Hepatocyte (in vitro differentiated cells): ENCODE measurements at places on chromosomes 7 and 10.

DNA sequence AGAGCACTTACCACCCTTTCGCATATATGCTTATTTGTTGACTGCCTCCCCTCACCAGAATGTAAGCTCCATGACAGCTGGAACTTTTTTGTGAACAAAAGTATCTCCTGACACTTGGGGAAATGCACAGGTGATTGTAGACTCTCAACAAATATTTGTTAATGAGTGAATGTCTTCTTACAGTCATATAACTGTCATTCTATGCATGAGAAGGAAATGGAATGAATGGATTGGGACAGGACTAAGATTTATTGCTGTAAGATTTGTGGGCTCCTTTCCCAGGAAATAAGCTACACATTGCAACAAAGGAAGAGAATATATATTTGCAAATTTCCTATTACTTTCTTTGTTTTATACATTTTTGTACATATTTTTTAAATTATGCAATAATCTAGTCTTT lies 48.5 kb downstream of the FEZF1 start:
- DNase-seq = no peak

DNA sequence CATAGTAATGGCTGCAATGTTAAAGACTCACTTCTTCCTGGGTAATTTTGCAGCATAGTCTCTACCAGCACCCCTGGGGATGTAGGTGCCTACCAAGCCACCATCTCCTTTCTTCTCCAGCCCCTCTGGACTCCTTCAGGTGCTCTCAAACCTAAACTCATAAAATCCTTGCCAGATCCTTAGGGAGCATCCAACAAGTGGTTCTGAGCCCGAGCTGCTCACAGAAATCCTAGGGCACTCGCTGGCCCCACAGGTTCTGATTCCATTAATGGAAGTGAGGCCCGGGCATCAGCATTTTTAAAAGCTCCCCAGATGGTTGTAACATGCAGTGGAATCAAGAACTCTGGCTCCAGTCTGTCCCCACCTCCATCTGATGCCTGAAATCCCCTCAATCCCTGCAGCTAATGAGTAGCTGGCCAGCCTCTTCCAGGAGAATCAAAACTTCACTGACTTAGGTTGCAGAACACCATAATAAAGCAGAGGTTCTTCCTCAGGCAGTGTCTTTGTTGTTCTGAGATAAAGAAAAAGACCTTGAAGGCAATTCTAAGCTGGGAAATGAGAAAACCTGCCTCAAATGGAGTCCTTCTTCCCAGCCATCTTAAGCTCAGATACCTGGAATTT lies 336.8 kb downstream of the KCNMA1 start:
- DNase-seq = no peak

GRCh38 chr7:41885748-41886147 lies 182.9 kb upstream of the INHBA start:
- DNase-seq = no peak

DNA sequence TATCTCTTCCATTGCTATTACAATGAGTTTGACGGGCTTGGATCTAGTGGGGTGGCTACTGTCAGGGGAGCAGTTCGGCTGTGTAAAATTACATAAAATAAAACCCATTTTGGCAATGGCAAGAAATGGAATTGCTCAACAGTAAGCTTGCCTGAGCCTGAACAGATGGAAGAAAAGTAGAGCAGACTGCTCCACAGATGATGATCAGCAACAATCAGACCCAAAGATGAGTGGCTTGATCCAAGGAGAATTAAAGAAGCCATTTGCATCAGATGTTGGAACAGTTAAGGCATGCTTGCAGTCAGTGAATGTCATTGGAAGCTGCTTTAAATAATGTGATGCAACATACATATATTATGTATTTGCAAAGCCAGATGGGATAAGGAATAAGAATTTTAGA lies 256.6 kb upstream of the SMIM30 start:
- DNase-seq = no peak

- DNase-seq = no peak
Measured at GRCh38 chr7:75946207-75946855, 31.4 kb downstream of the POR start.

DNA sequence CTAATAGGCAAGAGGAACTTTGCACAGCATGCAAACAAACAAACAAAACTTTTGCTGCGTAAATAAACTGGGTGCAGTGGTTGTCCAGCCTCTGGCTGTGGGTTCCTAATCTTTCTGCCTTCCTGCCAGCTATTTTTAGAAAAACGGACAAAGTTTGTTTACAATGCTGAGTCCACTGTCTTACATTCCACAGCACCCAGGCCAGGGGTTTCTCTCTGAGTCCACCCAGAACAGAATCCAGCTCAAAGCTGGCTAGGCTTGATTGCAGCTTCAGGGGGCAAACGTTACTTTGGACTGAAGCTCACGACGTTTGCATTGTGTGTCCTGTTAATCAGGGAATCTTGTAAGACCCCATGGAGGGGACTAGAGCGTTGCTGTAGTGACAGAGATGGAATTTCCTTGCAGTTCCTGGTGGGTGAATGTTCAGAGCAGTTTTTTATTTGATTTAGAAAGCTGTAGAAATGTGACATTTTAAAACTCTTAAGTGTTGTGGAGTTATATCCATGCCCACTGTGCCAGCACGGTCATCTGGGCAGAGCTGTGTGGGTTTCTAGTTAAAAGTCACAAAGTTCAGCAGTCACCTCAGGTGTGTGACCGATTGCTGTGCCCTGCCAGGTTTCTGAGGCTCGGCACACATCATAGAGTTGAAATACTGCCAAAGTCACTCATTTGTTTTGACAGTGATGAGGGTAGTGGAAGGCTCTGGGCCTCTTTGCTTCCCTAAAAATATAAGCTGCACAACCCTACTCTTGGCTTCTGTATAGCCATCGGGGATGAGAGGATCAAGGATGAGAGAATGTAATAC lies 247.0 kb downstream of the STK31 start:
- peak; percentile 26 for DNase-seq

- DNase-seq = no peak
Measured at GRCh38 chr7:106019470-106019820, 56.4 kb downstream of the CDHR3 start.

- DNase-seq = no peak
Measured at GRCh38 chr7:253581-254336, 36.2 kb upstream of the FOXL3 start.

DNA sequence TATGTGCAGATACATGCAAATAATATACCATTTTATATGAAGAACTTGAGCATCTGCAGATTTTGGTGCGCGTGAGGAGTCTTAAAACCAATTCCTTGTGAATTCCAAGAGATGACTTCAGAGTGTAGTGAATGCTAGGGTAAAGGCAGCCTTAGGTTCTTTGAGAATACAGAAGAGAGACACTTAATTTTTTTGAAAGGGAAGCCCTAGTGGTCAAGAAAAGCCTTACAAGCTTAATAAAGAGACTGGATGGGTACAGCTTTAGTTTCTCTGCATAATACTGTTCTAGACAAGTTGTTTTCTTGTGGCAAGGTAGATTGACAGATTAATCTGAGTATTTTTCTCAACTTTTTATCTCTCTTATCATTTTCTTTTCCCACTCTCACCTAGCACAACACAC lies 636.5 kb downstream of the DNAJB9 start:
- DNase-seq = no peak

DNA sequence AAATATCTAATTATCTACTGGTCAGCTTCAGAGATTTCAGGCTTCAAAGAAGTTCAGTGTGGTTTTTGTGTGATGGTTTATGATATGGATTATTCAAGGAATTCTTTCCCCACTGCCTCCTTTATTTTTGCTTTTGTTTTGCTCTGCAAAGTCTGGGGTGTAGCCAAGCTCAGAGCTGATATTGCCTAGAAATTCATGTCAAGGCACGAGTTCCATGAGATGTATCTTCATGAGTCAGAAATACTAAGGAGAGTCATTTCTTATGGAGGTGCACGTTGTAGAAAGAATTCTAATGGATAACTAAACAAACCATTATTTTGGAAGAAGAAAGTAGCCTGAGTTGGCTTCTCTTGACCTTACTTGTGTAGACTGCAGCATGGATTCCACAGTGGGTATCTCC lies 37.4 kb downstream of the VIM start:
- no peak for DNase-seq

GRCh38 chr7:127986581-127987521 lies 44.4 kb downstream of the LRRC4 start:
- peak; percentile 42 for DNase-seq

DNA sequence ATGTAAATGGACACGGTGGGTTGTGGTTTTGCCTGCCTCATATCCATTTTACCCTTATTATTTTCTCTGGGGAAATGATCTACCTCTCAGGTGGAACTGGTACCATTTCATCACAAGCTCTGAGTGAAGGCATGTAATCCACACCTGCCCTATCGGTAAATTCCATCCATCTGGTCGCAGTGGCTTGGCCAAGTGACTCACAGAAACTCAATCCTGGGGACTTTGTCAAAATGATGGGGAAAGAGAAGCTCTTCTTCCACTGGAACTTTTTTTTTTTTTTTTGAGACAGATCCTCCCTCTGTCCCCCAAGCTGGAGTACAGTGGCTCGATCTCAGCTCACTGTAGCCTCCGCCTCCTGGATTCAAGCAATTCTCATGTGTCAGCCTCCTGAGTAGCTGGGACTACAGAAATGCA lies 48.2 kb upstream of the ANKRD1 start:
- DNase-seq = no peak
